ENCODE measurements at places on chromosomes 5 and 9.

- DNase-seq = no peak
Measured at GRCh38 chr9:94933511-94933828, 207.0 kb downstream of the AOPEP start.

- no peak for DNase-seq
Measured at GRCh38 chr9:89440046-89440445, 57.9 kb downstream of the SEMA4D start.

DNA sequence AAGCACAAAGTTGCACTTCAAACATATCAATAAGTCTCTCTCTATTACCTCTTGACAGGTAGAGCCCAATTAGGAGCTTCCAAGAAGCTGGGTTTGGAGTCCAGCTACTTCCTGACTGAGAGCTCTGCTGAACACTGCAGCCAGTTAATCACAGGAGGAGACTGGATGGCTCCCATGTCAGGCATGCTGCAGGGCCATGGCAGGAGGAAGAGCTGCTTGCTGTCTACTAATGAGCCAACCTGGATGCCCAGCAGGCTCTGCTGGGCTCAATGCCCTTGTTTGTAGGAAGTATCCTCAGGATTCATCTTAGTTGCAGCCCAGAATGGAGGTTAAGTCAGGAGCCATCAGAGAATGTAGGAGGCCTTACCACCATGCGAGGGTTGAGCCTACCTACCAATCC is 91.9 kb downstream of the TMEM215 start:
- DNase-seq = no peak

- DNase-seq = no peak
Measured at GRCh38 chr5:6950860-6951259, 237.6 kb downstream of the TENT4A start.

GRCh38 chr5:157046041-157046440 is 12.9 kb downstream of the HAVCR1 start:
- DNase-seq = no peak

DNA sequence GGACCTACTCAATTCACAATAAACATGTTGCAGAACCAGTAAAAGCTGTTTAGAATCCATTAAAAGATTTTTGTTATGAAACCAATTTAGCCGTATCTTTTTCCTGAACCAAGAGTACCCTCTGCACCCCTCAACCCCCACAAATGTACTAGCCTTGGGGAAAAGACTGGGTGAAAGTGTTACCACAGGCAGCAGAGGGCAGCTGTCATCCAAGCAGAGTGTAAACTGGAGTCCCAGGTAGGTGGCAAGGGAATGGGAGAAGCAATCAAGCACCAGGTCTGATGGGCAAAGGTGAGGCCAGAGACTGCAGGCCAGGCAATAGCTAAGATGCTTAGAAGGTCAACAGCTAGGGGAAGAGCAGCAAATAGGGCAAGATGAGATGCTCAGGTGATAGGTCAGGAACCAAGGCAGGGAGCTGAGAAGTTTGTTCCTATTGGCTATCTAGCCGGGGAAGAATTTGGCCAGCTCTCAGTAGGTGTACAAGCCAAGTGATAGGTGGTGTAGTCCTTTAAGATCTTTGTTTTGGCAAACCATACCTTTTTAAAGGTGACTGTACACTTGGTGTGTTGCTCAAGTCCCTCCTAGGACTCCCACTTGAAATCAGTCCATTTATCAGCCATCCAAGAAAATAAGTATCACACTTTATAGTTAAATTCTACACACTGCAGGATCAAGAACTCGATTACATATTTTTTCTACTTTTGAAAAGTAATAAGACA is 77.8 kb upstream of the CCDC112 start:
- DNase-seq = no peak

GRCh38 chr5:132496631-132497487 is 6.3 kb upstream of the IRF1 start:
- DNase-seq = no peak

GRCh38 chr9:25556540-25556939 is 121.7 kb downstream of the TUSC1 start:
- DNase-seq = no peak
